NCI-H2107 (cell line): ENCODE measurements at places on chromosomes 16 and 17.
A peak's percentile ranks its signal among the peaks of the same experiment; 100 is the strongest.

DNA sequence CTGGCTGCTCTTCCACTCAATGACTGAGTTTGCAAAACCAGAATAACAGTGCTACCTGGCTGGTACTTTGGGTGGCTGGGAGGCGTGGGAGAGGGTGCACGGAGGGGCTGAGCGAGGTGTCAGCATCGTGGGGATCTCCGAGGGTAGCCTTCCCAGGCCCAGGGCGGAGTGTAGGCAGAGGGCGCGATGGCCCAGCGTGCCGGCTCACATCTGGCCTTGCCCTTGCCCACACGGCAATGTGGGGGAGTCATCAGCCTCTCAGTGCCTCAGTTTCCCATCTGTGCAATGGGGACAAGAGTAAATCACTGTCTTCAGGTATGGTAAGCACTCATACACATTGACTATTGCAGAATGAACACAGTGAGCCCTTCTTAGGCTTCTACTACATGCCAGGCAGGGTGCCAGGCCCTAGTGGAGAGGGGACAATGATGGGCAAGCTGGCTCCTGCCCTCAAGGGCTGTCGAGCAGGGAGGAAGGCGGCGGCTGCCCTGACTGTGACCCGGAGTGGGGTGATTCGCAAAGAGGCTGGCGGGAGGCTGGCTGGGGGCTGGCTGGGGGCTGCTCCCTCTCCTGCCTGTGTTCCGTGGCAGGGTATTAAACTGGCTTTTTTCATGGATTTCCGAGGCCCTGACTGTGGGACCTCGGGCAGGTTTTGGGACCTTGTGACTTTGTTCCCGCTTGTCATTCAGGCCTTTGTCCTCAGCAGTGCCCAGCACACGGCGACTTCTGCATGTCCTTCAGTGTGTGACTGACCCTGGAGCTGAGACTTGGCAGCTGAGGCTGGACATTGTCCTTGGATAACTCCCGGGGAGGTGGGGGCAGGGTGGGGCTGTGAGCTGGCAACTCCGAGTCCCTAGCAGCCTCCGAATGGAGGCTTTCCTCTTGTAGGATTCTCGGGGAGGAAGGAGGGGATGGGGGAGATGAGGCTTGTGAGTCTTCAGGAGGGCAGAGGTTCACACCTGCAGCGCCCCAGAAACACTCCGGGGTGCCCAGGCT lies 243.1 kb downstream of the SEC14L1 start:
- DNase-seq = no peak

DNA sequence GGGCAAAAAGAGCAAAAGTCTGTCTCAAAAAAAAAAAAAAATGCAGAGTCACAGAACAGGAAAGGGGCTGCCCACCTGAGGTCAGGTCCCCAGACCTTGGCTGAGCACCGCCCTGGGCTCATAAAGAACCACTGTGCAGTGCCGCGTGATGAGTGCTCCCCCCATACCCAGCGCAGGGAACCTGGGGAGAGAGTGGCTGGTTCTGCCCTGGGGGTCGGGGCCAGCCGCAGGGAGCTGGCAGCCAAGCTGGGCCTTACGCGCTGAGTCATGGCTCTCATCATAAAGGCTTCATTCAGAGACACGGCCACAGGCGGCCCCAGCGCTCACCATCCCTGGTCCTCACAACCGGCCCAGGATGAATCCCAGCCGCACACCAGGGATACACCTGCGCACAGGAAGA lies 80.7 kb downstream of the RAB11FIP4 start:
- no peak for DNase-seq

GRCh38 chr17:75219815-75220214 lies 14.3 kb downstream of the NUP85 start:
- no peak for DNase-seq

- peak; percentile 2 for DNase-seq
Measured at GRCh38 chr16:68936736-68937631, 93.7 kb downstream of the TANGO6 start.

GRCh38 chr17:3981455-3981854 lies 17.2 kb upstream of the ATP2A3 start:
- DNase-seq = no peak

GRCh38 chr16:48617711-48618148 lies 7.8 kb upstream of the N4BP1 start:
- peak; percentile 16 for DNase-seq

DNA sequence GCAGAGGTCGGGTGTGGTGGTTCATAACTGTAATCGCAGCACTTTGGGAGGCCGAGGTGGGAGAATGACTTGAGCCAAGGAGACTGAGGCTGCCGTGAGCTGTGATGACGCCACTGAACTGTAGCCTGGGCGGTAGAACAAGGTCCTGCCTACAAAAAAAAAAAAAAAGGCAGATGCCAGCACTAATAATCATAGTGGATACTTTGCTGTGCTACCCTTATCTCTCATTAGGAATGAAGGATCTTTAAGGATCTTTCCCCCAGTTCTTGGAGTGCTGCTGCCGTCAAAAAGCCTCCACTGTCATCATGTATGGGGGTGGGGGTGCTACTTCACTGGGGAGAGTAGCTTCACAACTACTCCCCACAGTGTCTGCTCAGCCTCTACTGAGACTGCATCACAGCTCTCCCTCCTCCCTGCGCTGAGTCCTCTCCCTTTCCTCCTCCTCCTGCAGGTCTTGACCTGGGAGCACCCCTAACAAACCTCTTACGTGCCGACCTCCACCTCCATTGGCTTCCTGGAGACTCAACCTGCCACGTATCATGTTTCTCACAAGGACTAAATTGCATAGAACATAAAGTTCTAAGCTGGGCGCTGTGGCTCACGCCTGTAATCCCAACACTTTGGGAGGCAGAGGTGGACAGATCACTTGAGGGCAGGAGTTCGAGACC lies 24.4 kb upstream of the ST6GALNAC1 start:
- DNase-seq = no peak

GRCh38 chr17:82686366-82687324 lies 11.9 kb downstream of the RAB40B start:
- no peak for DNase-seq

DNA sequence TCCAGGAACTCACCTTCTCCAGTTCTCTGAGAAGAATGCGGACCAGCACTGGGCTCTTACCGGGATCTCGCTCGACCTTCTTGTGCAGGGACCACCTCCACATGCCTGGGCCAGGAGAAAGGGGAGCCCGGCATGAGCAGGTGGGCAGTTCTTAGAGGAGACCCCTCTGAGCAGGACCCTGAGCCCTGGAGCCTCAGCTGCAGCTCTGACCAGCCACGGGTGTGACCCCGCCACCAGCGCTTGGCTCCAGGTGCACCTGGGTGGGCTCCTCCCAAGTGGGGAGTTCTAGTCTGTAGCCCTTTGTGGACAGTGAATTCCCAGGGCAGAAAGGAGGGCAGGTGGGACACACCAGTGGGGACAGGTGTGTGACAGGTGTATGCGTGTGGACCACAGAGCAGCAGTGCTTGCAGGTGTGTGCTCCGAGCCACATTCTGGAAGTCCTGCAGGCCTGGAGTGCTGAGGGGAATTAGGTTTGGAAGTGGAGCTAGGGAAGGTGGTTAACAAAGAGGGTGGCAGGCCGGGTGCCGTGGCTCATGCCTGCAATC lies 28.9 kb downstream of the PIK3R6 start:
- no peak for DNase-seq

DNA sequence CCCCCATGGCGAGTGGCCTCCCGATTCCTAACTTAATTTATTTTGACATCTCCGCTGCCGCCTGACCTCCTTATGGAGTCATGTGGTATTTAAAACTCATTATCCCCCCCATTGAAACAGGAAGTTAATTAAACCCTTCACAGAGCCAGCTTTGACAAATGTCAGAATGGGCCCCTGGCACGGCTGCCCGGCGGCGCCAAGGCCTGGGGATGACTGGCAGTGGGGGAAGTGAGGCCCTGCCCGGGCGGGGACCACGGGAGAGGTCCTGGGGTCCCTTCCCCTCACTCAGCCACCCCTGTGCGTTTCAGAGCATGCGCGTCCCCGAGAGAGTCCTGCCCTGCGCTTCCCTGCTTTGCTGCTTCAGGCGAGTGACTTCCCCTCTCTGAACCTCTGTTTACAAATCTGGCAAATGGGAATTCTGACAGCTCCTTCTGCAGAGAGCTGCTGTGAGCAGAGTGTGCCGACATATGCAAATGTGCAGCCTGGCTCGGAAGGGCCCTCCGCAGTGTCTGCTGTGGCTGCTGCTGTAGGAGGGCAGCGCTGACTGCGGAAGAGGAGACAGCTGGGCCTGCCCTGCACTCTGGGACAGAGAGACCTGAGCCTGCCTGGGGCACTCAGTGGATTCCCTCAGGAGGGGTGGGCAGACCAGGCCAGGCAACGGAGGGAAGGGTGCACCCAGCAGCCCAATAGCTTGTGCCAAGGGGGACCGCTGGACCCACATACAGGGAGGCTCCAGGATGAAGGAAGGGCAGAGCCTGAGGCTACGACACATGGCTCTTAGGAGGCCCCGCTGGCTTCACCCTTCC lies 4.4 kb upstream of the ZFPM1 start:
- no peak for DNase-seq

DNA sequence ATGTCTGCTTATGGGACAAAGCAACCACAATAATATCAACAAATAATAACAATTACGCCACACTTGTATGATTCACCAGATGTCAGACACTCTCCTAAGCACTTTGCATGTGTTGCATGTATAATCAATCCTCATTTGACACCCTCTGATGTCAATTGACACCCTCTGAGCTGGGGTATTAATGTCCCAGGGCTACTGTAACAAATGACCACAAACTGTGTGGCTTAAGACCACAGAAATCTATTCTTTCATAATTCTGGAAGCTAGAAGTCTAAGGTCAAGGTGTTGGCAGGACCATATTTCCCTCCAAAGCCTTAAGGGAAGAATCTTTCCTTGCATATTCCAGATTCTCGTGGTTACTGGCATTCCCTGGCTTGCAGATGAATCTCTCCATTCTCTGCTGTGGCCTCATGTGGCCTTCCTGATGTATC lies 112.7 kb downstream of the NPIPB5 start:
- DNase-seq = no peak

DNA sequence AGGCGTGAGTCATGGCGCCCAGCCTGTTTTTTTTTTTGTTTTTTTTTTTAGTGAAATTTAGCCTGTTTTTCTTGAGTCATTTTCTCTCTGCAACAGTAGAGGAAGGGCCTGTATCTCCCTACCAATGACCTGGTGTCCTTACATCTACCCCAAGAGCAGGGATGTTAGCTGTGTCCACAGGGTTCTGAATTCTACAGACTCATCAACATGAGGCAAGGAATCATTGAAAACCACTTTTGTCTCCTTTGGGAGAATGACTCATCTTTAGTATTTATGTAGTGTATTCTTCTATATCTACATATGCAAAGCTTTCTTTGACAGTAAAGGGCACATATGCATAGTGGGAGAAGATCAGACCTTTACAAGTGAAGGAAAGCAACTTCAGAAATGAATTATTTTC lies 105.3 kb downstream of the SPECC1 start:
- DNase-seq = no peak

GRCh38 chr16:51722467-51722866 lies 571.4 kb upstream of the SALL1 start:
- no peak for DNase-seq

- no peak for DNase-seq
Measured at GRCh38 chr17:15249487-15249886, 15.6 kb downstream of the PMP22 start.
